Spleen (tissue), 13 donors: ENCODE measurements at places on chromosomes 4 and X. TPM values are rescaled to one million over a fixed set of nuclear protein-coding genes. Genes with fewer than 3 reads are reported as not detected.

Gene STS
- 8.8 TPM for total RNA-seq

DNA sequence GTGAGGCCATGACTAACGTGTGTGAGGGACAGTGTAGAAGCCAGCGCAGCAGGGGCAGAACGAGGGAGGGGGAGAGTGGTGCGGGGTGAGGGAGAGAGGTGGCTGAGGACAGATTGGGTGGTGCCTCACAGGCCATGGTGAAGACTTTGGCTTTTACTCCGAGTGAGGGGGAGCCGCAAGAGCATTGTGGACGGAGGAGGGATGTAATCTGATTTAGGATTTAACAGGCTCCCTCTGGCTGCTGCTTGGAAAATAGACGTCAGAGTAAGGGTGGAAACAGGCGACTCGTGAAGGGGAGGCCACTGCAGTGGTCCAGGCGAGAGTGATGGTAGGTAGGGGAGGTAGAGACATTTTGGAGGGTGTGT is 13.0 kb downstream of the PPP1R3F start:
- H3K36me3 ChIP-seq = no peaks in the 10 kb centered on the region
- no peaks in the 10 kb centered on the region for H3K27me3 ChIP-seq
- DNase-seq = peak; percentile 30
- H3K4me1 ChIP-seq = no peaks in the 10 kb centered on the region
- no peak overlapping the region for H3K27ac ChIP-seq

Gene RHOXF2
- total RNA-seq = not detected

Gene HPGDS
- not detected for total RNA-seq

Gene EREG
- total RNA-seq = 0.13 TPM

DNA sequence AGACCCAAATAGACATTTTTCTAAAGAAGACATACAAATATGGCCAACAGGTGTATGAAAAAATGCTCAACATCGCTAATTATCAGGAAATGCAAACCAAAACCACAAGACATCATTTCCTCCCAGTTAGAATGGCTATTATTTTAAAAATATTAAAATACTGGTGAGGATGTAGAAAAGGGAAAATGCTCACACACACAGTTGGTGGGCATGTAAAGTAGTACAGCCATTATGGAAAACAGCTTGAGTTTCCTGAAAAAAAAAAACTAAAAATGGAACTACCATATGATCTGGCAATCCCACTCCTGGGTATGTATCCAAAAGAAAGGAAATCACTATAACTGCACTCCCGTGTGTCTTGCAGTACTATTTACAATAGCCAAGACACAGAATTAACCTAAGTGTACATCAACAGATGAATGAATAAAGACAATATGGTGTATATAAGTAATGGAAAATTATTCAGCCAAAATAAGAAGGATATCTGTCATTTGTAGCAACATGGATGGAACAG is 128.9 kb upstream of the DKK2 start:
- no peak for DNase-seq
- no peaks in the 10 kb centered on the region for H3K36me3 ChIP-seq
- H3K4me1 ChIP-seq = no peaks in the 10 kb centered on the region
- H3K4me3 ChIP-seq = no peak overlapping the region
- no peak overlapping the region for H3K27ac ChIP-seq

DNA sequence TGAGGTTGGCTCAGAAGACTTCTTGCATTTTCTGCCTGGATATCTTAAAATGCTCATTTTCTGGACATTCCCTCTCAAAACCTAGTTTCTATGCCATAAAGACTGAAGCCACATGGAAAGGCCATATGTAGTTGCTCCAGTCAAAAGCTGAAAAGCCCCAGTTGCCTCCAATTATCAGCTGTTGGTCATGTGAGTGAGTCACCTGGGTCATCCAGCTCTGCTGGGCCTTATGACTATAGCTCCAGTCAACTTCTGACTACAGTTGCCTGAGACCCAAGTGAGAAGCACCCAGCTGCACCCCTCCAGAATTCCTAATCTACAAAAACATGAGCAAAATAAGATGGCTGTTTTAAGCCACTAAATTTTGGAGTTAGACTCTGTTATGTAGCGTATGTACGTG is 41.9 kb downstream of the HELQ start:
- peaks cover 59% of the 10 kb centered on the region for H3K36me3 ChIP-seq
- no peak overlapping the region for H3K4me3 ChIP-seq
- no peak for DNase-seq

- H3K27me3 ChIP-seq = no peaks in the 10 kb centered on the region
- DNase-seq = no peak
- H3K4me1 ChIP-seq = no peaks in the 10 kb centered on the region
- H3K4me3 ChIP-seq = no peak overlapping the region
- no peak overlapping the region for H3K27ac ChIP-seq
These were observed 279.6 kb upstream of the PITX2 start for GRCh38 chr4:110902500-110902899.

Gene HTATSF1
- total RNA-seq = 23.9 TPM

- H3K27ac ChIP-seq = no peak overlapping the region
- H3K27me3 ChIP-seq = no peaks in the 10 kb centered on the region
- no peaks in the 10 kb centered on the region for H3K4me1 ChIP-seq
- H3K4me3 ChIP-seq = no peak overlapping the region
- DNase-seq = no peak
These were observed 6.0 kb upstream of the TEX13A start for GRCh38 chrX:105226499-105226898.

DNA sequence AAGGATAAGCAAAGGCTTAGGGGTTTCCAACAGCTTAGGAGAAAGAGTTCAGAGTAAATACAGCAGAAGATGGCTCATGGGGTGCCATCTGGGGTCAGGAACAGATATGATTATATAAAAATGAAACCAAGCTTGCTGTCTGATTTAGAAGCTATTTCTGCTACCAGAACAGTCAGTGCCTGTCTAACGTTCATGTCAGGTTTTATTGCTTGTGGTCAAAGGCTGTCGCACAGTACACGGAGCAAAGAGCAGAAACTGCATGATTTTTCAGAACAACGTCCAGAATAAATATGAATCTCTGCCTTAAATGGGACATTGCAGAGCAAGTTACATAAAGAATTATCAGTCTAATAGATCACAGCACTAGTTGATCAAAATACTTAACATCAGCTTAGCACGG is 17.4 kb downstream of the CETN2 start:
- H3K36me3 ChIP-seq = no peaks in the 10 kb centered on the region
- no peak overlapping the region for H3K4me3 ChIP-seq
- H3K27me3 ChIP-seq = no peaks in the 10 kb centered on the region
- H3K27ac ChIP-seq = no peak overlapping the region
